Putamen (tissue), 1 donor: ENCODE measurements at places on chromosomes 6 and 20.

DNA sequence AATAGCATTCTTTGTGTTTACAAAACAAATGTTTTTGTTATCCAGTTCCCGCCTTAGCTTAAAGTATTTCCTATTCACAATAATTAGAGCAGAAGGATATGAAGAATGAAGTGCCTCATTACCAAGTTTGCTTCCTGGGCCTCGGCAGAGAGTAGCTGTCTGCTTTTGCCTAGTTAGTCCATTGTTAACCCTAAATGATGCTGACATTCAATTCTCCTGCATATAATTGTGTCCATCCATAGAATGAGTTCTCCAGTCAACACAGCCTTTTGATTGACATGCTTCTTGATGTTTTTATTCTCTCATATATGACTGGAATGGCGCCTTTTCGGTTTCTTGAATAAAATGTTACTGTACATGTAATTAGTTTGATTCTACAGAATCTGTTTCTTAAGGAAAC is 100.9 kb downstream of the MYB start:
- no peak for DNase-seq

DNA sequence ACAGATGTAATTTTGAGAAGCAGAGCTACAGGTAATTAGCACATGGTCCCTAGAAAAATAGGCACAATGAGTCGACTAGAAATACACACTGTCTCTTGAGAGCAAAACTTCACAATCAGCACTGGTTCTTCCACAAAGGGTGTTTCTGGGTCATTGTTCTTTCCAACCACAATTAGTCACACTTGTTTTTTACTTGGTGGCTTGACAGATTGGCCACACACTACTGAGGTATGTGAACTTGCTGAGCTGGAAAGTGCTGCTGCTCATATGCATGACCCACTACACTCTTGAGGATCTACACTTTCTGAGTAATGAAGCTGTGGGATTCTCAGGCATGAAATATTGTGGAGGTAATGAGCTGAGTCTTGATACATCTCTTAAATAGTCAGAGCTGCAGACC is 347.7 kb downstream of the BCKDHB start:
- DNase-seq: no peak

GRCh38 chr20:21234324-21234723 is 68.8 kb upstream of the XRN2 start:
- peak; percentile 5 for DNase-seq

DNA sequence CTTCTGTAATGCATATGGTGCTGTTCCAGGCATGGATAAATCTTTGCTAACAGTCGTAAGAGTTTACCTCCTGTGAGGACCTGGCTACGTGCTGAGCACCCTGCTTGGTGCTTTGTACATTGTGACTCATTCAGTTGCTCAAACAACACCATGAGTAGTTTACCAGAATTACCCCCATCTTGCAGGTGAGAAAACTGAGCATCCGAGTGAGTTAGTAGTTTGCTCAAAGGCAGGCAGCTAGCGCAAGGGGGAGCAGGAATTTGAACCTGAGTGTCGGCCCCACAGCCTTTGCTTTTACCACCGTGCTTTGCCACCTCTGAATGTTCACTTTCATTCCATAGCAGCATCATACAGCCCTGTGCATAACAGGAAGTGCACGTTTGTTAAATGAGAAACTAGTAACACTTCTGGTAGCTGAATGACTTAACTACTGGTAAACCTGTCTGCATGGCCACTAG is 121.9 kb downstream of the MTHFD1L start:
- no peak for DNase-seq

DNA sequence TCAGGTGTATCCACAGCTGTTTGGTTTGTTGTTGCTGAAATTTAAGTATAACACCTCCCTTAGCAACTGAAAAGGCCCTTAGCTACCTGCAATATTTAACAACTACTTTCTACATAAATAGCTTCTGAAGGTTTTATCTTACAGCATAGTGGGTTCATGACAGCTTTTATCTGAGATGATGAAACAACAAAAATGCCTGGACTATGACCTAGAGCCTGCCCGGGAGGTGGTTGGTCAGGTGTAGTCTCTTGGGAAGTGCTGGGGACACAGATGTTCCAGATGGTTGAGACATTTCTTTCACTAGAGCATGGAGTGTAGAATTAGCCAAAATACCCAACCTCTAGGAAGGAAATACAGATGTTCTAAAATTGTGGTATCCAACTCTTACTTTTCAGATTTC is 705.4 kb downstream of the MAFB start:
- DNase-seq: no peak

DNA sequence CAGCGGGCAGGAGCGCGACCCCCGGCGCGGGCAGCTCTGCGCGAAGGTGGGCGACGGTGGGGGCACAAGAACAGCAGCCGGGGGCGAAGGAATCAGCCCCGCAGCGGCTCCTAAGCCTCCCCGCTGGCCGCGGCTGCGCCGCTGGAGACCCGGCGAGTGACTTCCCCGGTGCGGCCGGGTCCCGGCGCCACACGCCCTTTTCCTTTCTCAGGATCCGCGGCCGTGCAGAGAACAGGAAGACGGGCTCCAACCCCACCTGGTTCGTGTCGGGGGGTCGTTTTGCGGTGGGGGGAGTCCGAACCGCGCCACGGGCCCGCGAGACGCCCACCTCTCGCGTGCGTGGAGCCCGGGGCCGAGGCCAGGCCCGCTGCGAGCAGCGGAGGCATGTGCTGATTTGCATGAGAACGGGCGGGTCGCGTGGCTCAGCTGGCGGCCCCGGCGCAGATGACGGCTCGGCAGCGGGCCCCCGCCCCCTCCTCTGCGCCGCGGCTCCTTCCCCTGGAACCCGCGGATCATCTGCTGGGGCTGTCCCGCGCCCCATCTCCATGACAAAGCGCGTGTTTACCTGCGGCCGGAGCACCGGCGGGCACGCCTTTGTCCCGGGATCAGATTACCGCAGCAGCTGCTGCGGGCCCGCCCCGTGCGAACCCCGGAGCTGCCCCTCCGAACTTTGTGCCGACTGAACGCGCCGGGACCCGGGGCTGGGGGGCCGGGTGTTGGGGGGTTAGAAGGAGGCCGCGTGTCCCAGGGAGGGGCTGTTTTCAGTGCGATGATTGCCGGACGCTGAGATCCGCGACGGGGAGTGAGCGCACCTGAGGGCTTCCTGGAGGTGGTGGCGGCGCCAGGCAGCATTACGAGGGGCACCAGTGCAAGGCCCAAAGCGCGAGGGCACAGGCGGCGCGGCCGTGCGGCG is 4.9 kb upstream of the DLL1 start:
- no peak for DNase-seq

- DNase-seq: no peak
Measured at GRCh38 chr20:63777614-63778013, 38.0 kb downstream of the SLC2A4RG start.

- DNase-seq: no peak
Measured at GRCh38 chr6:157410045-157410444, 29.1 kb downstream of the ZDHHC14 start.

GRCh38 chr6:21413428-21413827 is 180.1 kb upstream of the SOX4 start:
- no peak for DNase-seq
